ENCODE measurements at places on chromosomes 16 and 17.

DNA sequence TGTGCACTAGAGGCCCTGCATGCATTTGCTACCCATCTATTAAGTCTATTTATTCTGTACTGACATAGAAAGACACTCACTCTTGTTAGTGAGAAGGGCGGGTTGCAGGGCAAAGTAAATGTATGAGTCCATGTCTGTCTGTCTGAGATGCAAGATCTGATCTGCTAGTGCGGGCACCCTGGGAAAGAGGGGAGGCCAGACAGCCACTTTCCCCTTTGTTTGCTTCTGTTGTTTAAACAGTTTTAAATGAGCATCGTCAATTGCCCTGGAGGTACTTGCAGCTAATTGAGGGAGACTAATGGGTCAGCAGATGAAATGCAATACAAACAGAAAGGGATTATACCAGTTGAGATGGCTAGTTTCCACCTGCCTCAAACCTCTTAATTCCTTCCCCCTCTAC is 24.9 kb downstream of the SCNN1G start:
- DNase-seq, result no peak

- DNase-seq, result no peak
These were observed 51.0 kb downstream of the VAC14 start for GRCh38 chr16:70749681-70750601.

DNA sequence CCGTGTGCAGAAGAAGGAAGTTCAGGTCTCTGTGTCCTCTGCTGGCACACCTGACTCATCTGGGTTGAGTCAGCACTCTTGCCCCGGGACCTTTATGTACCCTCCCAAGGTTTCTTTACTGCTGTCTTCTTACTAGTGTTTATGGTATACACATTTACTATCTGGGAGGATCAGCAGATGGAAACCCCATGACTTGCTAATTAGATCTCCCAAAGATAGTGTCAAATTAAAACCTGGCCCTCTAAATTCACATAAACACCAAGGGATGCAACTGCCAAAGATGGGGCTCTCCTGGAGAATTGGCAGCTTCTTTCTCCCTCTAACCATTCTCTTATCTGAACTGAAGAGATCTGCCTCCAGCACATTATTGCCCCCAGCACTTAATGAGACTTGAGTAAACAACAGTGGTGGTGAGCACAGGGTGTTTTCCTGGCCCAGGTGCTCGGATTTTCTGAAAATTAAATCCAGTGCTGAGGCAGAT is 718.1 kb upstream of the SOX9 start:
- no peak for DNase-seq

GRCh38 chr17:9151091-9151490 is 129.8 kb downstream of the NTN1 start:
- DNase-seq, result no peak

DNA sequence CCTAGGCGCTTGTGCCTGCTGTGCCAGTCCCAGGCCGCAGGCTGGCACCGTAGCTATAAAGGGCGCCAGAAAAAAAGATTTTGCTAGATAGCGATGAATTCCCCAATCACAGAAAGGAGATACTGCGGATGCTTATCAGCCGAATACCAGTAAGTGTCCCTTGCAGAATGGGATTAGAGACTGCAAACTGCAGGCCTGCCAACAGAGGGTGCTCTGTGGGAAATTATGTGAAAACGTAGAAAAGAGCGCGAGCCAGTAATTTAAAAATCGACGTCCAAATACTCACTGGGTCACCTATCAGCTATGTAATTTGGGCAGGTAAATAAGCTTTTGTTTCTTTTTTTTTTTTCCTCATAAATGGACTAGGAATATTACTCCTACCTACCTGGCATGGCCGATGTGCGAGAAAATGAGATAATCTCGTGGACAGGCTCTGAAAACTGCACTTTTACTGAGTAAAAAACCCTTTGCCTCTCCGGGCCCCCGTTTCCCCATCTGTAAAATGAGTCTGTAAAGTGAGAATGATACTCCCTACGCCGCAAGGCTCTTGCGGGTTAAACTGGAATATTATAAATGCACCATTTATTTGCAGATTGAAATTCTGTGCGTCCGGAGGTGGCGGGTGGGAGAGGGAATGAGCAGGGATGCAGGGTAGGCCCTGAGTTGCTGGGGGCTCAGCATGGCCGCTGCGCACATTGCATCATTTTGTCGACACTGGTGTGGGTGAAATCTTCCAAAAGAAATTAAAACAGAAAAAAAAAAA is 1.2 kb upstream of the COG1 start:
- DNase-seq, result peak; percentile 25

- DNase-seq, result no peak
These were observed 49.7 kb downstream of the MARF1 start for GRCh38 chr16:15593235-15593634.

- DNase-seq, result no peak
These were observed 96.8 kb downstream of the BRIP1 start for GRCh38 chr17:61766520-61766919.

DNA sequence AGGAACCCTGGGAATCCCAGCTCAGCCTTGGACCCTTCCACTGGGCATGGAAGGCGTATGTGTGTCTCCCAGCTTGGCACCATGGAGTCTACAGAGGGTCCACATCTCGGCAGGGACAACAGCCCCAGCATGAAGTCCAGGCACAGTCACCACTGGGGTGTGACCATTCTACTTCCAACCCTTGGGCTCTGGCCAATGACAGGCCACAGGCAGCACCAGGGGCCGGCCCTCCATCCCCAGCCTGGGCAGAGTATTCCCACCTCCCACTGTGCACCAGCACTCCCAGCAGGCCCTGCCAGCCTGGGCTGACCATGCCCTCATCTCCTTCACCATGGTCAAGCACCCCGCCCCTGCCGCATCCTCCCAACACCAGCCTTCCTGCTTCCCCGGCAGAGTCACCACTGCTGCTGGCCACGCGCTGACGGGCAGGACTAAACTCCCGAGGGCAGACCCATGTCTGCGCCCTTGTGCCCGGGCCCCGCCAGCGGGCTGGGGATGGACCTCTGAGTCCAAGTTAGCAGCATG is 9.5 kb upstream of the PPP1R27 start:
- DNase-seq, result no peak

DNA sequence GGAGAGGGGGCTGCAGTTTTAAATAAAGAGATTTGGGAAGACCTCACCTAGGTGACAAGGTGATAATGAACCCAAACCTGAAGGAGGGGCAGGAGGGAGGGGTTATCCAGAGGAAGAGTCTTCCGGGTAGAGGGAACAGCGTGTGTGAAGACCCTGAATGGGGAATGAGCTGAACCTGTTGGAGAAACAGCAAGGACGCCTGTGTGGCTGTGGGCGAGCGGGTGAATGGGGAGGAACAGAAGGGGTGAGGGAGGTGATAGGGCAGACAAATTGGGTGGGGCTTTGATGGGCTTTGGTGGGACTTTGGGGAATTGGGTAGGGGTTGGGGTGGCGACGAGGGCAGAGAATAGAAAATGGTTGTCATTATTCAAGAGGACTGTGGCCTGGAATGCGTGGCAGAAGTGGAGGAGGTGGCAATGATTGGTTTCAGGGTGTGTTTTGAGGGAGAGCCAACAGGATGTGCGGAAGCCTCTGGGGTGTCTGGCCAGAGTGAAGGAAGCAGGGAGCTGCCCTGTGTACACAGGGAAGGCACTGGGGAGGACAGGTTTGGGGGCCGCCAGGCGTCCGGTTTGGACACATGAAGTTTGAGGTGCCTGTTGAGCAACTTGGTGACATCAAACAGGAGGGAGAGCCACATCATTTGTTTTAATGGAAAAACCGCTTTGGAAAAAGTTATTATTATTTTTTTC is 48.7 kb downstream of the NKD1 start:
- no peak for DNase-seq
